ENCODE measurements at places on chromosomes 1 and 21. TPM values are rescaled to one million over a fixed set of nuclear protein-coding genes. Genes with fewer than 3 reads are reported as not detected.

- no peak for DNase-seq
These were observed 295.1 kb upstream of the POU3F1 start for GRCh38 chr1:38341694-38342093.

- DNase-seq = no peak
These were observed 148.2 kb upstream of the PALMD start for GRCh38 chr1:99497690-99498089.

- DNase-seq = no peak
These were observed 31.8 kb downstream of the KCNAB2 start for GRCh38 chr1:6077506-6077905.

GRCh38 chr1:218247339-218247738, 37.8 kb upstream of the RRP15 start:
- DNase-seq = no peak

DNA sequence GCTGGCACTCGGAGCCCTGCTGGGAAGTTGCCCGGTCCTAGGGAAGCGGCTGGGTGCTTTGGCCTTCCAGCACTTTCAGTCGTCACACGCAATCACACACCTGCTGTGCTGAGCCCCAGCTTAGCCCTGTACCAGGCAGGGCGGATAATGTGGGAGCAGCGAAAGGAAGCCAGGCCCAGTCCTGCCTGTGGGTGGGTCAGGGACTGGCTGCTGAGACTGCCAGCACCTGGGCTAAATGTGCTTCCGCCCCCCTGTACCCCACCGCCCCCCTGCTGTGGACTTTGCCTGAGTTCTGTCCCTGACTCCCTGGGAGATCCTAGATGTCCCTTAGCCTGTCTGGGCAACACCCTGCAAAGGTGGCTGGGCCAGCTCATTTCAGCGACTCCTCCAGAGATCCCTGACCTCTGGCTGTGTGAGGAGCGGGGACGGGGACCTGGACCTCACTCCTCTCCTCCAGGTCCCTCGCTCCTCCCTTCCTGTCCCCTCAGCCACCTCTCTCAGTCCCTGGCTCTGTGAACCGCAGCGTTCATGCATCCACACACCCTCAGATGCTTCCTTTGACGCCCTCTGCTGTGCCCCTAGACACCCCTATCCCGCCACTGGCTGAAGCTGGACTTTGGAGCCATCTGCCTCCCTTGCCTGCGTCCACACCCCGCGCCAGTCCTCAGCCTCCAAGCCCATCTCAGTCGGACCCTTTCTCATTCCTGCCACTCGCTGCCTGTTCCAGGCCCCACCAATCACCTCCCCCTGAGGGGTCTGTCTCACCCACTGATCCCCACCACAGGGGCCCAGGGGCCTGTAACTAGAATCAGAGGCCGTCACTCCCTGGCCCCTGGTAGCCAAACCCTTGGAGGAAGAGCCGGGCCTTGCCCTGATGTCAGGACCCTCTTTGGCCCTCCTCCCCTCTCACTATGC, 1.4 kb downstream of the MMEL1 start:
- DNase-seq = no peak

GRCh38 chr1:64969305-64970046, 3.1 kb upstream of the JAK1 start:
- no peak for DNase-seq

CLCA4 gene
- polyA plus RNA-seq = not detected

- no peak for DNase-seq
These were observed 115.1 kb downstream of the PLPP3 start for GRCh38 chr1:56464294-56464693.

GRCh38 chr1:236492378-236492777, 31.4 kb upstream of the LGALS8 start:
- DNase-seq = no peak

DNA sequence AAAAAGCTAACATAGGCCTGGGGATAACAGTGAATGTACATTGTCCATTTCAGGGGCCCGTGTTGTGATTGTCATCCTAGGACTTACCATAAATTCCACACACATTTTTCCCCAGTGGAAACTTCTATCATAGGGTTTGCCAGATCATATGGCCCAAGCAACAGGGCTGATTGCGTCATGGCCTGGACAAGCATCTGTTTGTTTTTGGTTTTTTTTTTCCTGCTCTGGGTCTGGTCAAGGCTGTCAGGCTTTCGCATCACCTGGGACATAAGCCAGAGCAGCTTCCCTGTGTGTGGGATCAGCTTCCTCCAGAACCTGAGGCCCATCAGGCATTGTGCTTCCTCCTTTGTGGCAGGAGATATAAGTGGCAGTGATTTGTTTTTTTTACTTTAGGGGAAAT, 598.5 kb upstream of the USP24 start:
- no peak for DNase-seq

LYPD8 gene
- 0.17 TPM for polyA plus RNA-seq

DNA sequence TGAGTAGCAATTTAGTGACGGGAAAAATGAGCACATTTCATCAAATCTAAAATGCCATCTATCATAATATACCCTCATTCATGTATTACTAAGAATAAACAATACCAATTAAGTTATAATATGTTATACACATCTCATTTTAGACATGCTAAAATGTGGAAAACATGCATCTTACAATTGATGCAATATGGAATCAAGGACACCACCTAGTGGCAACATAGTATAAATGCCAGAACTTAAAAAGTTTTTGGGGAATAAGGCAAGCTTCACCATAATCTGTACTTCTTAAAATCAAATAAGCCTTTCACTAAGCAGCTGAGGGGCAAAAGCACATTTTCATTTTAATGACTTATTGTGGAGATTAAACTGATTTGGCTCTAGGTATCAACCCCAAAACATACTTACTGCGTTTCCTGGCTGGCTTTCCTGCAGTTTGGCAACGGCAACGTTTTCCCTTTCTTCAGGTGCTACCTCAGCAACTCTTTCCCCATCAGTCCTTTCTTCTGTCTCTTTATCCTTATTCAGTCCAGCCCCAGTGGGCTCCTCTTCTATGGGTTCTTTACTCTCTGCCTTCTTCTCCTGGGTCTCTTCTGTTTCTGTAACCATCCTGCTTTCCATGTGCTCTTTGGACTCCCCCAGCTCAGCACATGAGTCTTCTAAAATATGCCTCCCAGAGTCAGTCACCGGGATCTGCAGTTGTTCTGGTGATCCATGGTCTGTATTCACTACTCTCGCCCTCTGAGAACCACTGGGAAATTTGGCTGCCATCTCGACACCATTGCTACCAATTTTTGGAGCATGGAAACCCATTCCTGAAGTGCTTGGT, 11.4 kb downstream of the SDE2 start:
- DNase-seq = no peak

DNA sequence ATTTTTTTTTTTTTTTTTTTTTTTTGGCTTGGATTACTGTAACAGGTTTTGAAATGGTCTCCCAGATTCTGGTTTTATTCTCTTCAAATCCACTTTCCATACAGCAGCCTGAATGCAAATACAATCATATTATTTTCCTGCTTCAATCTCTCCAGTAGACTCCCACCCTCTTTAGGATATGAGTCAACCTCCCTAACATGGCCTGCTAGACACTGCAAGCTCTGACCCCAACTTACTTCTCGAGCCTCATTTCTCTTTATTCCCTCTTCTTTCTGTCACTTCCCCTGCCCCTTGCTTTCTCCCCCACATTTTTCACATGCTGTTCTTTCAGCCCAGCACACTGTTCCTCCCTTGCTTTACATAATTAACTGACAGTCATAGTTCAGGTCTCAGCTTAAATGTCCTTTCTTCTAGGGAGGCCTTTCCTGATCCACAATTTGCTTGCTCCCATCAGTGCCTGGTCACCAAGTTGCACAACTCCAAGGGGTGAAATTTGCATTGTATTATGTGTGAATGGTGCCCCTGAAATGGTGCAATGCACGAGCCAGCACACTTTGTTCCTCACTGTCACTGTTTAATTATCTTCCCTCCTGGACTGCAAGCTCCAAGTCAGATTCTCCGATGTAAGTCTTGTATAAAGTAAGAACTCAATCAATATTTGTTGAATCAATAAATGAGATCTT, 22.1 kb upstream of the IL19 start:
- no peak for DNase-seq

GRCh38 chr1:168629466-168629865, 53.1 kb downstream of the XCL1 start:
- no peak for DNase-seq

ARHGEF19 gene
- polyA plus RNA-seq = 21.1 TPM

APCS gene
- polyA plus RNA-seq = not detected

- no peak for DNase-seq
These were observed 22.6 kb downstream of the IGFN1 start for GRCh38 chr1:201213106-201213770.
